ENCODE measurements at places on chromosomes 1 and 21.

GRCh38 chr1:116006486-116006964 is 30.2 kb downstream of the SLC22A15 start:
- DNase-seq, result no peak

- no peak for DNase-seq
Observed at GRCh38 chr1:239644604-239645003, 258.2 kb downstream of the CHRM3 start.

DNA sequence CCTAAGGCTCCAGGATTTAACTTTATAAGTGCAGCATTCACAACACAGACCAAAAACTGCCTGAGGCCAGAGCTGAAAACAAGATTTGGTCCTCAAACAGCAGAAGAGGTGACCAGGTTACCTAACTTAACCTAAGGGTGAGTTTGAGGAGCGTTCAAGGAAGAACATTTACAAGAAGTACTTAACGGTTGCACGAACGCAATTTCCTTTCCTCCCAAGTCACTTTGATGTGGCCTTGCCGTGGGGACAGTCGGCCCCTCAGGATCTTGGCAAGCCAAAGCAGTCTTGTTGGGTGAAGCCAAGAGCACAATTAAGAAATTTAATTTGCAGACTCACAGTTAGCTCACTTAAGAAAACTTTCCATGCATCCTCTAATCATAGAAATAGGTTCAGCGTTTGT is 202.6 kb upstream of the COA6 start:
- DNase-seq, result no peak

GRCh38 chr1:29823561-29823960 is 587.2 kb downstream of the PTPRU start:
- DNase-seq, result no peak

GRCh38 chr1:163589735-163590134 is 268.0 kb downstream of the NUF2 start:
- DNase-seq, result no peak

DNA sequence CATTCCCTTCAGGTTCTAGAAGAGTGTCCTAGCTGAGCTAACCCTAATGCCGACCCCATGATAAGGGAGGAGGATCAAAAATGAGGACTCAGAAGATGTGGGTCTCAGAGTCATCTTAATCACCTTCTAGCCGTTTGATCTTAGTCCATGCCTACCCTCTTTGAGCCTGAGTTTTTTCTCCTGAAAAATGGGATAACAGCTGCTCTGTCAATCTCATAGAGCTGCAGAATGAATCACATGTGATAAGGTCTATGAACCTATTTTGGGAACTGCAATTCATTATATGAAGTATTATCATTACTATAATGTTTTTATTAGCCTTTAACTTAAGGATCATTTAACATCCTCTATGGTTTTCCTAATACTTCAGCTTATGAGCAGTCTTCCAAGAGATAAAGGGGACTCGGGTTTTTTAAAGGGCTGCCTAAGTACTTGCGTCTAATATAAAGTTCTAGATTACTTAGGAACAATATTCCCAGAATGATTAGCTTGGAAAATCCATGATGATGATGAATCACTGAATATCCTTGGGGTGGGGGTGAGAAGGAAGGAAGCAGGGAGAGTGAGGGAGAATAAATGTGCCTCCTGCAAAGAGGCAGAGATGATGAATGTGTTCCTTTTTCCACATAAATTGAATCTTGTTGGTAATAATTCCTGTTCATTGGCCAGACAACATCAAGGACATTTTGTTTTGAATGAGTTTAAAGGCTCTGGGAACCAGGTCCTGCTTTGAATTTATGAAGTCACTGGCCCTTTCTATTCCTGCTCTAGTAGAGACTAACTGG is 66.8 kb downstream of the COLGALT2 start:
- DNase-seq, result no peak

GRCh38 chr1:3077561-3077960 is 8.6 kb downstream of the PRDM16 start:
- no peak for DNase-seq

DNA sequence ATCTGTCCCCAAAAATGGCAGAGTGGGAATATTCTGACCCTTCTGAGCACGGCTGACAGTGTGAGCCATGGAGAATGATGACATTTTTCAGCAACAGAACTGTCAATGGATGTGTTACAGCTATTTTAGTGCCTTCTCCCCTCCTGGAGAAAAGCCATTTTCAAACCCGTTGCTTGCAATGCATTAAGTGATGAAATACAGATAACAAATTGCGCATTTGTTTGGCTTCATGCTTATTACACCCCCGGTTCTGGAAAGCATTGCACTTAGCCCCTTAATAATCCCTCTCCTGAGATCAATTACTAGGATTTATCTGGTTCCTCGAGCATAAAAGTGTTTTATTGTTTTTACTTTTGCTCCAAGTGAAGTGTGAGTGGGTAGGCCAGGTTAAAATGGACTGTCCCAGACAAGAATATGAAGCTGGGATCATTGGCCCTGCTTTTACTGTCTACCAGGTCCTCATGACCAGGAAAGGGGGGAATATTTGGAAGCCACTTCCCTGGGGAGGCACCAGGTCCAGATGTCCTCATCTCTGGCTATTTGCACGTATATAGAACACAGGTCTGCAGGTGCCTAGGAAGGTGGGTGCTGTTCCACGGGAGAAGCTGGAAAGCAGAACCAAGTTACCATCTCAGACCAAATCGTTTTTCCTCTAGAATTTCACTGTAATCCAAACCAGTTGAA is 37.5 kb upstream of the HHAT start:
- no peak for DNase-seq

- no peak for DNase-seq
Observed at GRCh38 chr1:229254910-229255541, 15.9 kb upstream of the RAB4A start.

GRCh38 chr1:166822385-166822784 is 16.9 kb upstream of the POGK start:
- no peak for DNase-seq

DNA sequence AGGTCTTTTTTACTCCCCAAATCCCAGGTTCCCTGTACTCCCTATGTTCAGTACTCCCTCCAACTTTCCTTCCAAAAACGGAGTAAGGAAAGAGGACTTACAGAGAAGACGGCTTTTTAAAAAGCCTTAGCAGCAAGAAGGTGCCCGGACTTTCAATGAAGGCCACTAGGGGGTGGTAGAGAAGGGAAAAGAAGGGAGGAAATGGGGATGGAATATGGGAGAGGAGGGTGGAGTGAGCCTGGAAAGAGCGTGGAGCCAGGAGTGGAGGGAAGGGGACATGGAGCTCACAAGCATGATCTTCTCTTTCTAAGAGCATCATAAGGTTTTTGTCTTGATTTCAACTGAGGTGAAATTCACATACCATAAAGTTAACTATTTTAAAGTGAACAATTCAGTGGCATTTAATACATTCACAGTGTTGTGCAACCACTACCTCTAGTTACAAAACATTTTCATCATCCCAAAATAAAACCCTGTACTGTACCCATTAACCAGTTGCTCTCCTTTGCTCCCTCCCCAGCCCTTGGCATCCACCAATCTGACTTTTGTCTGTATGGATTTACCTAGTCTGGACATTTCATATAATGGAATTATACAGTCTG is 129.9 kb downstream of the ZNF281 start:
- DNase-seq, result peak; percentile 37

- no peak for DNase-seq
Observed at GRCh38 chr1:171468120-171468750, 17.1 kb upstream of the PRRC2C start.

DNA sequence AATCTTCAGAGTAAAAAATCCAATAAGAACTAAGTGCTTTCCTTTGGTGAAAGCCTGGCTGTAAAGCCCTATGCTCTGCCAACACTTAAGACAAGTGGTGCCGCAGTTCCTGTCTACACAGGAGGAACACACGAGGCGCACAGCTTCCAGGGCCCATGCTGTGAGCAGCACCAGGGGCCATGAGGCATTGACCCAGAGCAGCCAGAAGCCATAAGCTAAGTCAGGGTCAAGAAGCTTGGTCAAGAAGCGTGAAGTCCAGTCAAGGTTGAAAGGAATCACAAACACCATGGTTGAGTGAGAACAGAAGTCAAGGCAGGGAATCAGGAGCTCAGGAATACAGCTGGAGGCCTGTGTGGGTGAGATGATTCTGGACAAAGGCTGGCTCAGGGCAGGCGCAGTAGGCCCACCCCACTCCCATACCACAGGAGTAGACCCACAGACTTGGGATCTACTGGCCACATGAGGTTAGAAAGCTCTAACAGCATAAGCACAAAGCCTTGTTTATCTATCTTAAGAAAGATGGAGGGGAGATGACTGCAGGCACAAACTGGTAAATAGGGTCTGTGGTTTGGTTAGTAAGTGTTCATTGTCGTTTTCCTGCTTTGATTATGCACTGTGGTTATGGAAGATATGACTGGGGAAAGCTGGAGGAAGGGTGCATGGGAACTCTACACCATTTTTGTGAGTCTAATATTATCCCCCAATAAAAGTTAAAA is 42.9 kb upstream of the RCAN3 start:
- DNase-seq, result no peak

- no peak for DNase-seq
Observed at GRCh38 chr1:176119549-176119948, 87.5 kb downstream of the COP1 start.

GRCh38 chr1:2416403-2416802 is 4.0 kb upstream of the PEX10 start:
- DNase-seq, result peak; percentile 51

DNA sequence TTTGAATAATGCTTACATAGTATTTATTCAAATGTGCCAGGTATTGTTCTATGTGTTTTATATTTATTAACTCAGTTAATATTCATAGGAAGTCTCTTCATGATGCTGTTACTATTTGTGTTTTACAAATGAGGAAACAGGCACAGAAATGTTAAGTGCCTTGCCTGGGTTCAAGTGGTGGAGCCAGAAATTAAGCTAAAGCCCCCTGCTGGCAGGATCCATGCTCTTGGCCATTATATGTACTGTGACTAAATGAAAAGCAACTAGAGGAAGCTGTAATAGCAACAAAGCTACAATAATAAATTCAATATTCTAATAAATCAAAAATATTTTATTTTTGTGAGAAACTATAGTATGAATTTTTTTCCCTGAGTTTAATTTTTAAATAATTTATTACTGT is 30.0 kb downstream of the IARS2 start:
- DNase-seq, result peak; percentile 6

- no peak for DNase-seq
Observed at GRCh38 chr1:208207388-208208131, 36.6 kb downstream of the PLXNA2 start.

DNA sequence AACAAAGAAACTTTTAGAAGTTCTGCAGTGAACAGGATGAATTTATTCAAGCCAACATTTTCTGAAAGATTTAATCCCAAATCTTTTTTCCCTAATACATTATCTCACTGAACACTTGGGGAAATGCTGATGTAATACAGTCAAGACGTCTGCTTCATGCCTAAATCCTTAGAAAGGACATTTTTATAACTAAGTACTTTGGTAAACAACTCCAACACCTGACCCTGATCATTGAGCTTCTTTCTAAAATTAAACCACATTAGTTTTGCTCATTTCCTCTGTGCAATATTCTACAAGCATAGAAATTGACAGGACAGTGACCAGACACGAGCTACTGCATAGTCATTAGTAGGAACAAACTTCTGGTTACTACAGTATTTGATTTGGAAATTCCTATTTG is 183.5 kb downstream of the TPR start:
- DNase-seq, result no peak

- no peak for DNase-seq
Observed at GRCh38 chr1:110235181-110235833, 25.2 kb downstream of the KCNC4 start.

GRCh38 chr1:99533909-99534637 is 111.8 kb upstream of the PALMD start:
- DNase-seq, result no peak

GRCh38 chr1:87077959-87078639 is 163.7 kb downstream of the HS2ST1 start:
- no peak for DNase-seq

DNA sequence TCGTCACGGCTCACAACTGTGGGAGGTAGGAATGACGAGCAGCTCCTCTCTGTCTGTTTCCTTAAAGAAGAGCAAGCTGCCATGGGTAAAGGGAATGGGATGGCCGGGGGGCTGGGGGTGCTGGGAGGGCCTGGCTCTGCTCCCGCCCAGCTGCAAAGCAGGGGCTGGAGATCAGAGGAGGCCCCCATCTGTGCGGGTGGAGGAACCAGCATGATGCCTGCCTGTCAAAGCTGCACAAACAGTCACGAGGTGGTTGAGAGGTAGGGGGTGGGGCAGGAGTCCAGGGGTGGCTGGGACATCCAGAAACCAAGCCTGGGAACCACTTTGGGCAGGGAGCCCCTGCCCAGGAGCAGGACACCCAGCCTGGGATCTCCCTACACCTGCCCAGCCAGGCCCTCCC is 12.6 kb downstream of the SLC41A1 start:
- no peak for DNase-seq

- DNase-seq, result no peak
Observed at GRCh38 chr1:101918277-101918676, 78.4 kb downstream of the OLFM3 start.

All from stimulated activated naive CD8-positive, alpha-beta T cell treated with anti-CD3 and anti-CD28 coated beads, Interleukin-15, Interleukin-2, amounts not matched to agents 100 U/mL and 50 U/mL, for 24 hours (primary cell).